ENCODE measurements at places on chromosomes 2 and 18.

GRCh38 chr2:60558536-60558935 lies 5.1 kb upstream of the BCL11A start:
- DNase-seq, result no peak

- no peak for DNase-seq
Observed at GRCh38 chr2:27828305-27828704, 56.8 kb downstream of the MRPL33 start.

DNA sequence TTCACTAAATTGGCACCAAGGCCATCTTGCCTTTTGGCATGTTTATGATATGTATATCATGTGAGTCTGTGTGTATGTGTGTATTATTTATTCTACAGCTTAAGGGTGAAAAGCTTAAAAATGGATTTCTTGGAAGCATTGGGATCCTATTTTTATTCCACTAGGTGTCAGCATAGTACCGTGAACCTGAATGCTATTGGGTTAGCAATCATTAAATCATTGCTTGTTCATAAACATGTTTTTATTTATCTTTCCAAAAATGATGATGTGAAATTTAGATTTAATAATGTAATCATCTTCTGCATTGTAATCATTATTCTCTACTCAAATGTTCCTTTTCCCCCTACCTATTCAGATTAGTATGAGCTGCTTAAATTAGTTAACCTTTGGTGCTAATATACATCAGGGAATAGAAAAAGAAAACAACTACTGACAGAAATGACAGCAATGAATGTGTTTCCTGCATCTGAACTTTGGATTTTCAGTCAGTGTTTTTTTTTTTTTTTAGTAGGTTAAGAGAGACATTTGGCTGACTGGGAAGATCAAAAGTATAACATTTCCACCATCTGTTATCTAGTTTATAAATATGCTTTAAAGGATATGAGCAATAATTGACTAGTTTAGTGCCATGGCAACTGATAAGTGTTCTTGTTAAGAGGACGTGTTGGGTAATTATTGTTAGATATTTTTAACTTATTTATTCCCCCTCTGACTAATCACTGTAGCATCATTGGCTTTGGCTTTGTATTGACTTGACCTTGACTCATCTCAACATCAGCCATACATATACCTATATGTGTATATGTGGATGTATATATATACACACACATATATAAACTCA lies 14.1 kb upstream of the ZSWIM2 start:
- DNase-seq, result no peak

- DNase-seq, result no peak
Observed at GRCh38 chr2:29097569-29097968, 17.6 kb upstream of the CLIP4 start.

DNA sequence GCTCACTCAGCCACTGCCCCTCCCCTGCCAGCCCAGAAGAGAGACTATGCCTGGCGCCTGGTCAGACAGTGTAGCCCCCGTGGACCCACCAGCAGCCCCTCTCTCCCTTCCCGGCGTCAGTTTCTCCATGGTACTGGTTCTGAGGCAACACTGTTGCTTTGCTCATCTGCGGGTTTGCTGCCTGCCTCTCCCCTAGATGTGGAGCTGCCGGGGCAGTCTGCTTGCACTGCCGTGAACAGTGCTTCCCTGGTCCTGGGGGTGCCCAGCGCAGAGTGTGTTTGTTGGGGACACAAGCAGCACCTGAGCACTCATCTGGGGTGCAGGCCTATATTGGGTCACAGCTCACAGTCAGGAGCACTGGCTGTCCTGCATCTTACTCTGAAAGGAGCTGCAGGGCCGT lies 309.9 kb downstream of the NDUFA10 start:
- DNase-seq, result no peak

DNA sequence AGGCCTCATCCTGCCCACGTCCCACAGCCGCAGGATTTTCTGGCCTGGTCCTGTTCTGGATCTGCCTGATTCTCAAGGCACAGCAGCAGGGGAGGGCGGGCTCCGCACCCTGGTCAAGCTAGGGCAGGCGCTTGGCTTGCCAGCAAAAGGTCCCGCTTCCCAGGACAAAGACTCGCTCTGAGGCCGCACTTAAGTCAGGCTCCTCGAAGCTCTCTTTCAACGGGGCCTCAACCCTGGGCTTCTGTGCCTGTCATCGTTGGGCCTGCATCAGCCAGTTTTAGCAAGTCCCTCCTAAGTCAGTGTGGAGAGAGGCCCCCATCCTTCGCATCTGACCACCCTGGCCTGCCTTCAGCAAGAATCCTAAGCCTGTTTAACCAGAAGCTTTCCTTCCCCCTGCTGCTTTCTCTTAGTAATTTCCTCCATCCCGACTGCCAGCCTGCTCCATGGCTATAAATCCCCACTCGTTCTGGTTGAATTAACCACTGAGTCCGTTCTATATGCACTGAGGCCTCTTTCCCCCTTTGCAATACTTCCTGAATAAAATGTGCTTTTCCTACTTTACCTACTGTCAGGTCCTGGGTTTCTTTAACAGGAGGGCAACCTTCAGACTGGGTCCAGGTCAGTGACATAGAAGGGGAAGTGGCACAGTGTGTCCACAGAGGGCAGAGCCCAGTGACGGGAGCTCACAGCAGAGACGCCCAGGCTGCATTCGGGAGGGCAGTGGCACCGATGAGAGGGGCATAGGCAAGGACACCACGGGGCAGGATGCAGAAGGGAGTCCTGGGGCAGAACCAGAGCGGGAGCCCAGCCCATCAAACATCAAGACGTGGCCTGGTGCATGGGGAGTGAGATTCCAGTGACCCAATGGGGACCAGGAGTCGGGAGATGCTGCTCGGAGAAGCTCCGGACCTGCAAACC lies 62.7 kb downstream of the SP110 start:
- DNase-seq, result no peak

DNA sequence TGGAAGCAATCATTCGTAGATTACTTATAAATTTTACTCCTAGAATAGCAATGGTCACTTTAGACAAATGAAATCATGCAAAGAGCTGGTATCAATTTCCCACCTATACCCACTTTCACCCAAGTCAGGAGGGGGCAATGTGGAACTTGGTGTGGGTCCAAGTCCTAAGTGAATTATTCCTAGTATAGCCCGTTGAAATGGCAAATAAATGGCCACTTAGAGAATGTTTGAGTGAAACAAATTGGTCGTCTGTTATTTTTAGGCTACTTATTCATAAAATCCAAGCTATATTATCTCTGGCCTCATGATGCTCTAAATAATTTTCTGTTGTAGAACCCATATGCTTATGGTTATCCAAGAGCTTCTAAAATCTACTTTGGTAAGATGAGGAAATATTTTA lies 98.1 kb downstream of the MYO3B start:
- DNase-seq, result no peak

DNA sequence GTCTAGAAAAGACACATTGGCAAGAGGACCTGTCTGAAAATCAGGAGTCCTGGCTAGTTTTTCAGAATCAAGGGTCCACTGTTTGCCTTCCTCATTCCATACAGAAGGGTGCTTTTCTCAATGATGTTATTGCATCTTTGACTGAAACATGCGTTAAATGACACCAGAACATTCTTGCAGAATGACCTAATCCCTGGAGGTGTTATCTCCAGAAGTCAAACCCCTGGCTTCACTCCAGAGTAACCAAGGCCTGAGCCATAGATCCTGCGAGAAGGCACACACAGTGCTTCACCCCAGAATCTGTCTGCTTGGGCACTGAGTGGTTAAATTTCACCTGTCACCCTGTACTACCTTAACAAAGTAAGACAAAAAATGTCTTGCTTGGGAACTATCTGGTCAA lies 1055.2 kb upstream of the FANCL start:
- DNase-seq, result no peak

GRCh38 chr2:44936715-44937687 lies 4.5 kb upstream of the SIX3 start:
- no peak for DNase-seq

DNA sequence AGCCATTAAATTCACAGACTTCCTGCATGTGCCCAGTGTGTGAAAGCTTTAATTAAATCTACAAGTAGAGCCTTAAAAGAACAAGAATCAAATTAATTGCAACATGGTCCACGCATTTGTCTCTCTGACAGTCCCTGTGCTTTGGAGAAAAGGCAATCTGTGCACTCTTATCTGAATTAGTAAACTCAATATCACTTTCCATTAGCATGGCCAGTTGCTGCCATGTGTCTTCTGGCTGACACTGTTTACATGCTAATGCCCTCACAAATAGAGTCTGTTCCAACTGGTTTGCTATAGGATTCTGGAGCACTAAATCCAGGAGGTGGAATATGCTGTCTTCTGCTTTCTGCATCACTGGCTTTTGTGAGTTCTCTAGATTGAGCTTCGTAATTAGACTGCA lies 434.5 kb upstream of the RAB12 start:
- no peak for DNase-seq

GRCh38 chr2:159409116-159409800 lies 122.8 kb upstream of the WDSUB1 start:
- no peak for DNase-seq

- no peak for DNase-seq
Observed at GRCh38 chr18:28177828-28178635, 1.1 kb upstream of the CDH2 start.

- no peak for DNase-seq
Observed at GRCh38 chr2:74887960-74888700, 54.2 kb downstream of the HK2 start.

- no peak for DNase-seq
Observed at GRCh38 chr2:190537765-190538164, 3.2 kb upstream of the NEMP2 start.

DNA sequence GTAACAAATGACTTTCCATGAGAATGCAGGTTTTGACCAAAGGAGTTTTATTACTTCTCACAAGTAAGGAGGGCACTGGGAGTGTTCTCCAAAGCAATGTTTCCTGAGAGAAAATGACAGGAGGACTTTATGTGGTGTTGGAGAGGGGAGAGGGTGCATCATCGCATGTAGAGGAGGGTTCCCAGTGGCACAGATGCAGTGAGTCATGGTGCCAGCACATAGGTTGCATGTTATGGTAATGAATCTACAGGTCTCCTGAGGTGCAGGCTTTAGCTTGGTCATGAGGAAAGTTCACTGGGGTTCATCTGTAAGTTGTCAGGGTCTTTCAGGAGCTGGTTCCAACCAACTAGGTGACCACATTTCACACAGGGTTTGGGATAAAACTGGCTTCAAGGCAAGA lies 30.4 kb downstream of the NAT8 start:
- DNase-seq, result no peak

- DNase-seq, result no peak
Observed at GRCh38 chr18:76410033-76410432, 85.0 kb downstream of the ZNF516 start.

- DNase-seq, result no peak
Observed at GRCh38 chr18:49464718-49465598, 4.5 kb upstream of the DYM start.

GRCh38 chr2:123732563-123732962 lies 292.5 kb upstream of the CNTNAP5 start:
- DNase-seq, result no peak

- DNase-seq, result peak; percentile 8
Observed at GRCh38 chr2:233448575-233448974, 94.3 kb downstream of the DGKD start.

- DNase-seq, result no peak
Observed at GRCh38 chr2:20567159-20567925, 83.6 kb downstream of the HS1BP3 start.

- peak; percentile 60 for DNase-seq
Observed at GRCh38 chr2:36704475-36705150, 8.1 kb downstream of the VIT start.

DNA sequence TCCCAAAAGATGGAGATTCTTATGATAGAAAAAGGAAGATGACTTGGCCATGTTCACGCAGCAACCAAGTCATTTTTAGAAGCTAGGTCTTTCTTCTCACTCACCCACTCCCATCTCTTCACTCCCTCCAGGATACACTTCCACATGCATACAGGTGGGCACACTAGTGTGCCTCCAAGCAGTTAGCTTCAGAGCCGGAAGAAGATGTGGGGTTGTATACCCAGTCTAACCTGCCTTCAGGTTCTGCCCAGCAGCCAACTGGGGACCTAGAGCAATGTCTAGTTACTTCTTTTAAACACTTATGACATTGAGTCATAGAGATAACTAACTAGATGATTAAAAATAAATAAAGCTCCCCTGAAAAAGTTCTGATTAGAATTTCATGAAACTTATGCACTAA lies 21.8 kb upstream of the TANK start:
- no peak for DNase-seq

GRCh38 chr2:96699621-96700020 lies 40.2 kb downstream of the LMAN2L start:
- no peak for DNase-seq

Data from tibial artery (tissue), 4 donors.